Stimulated activated CD4-positive, alpha-beta T cell treated with anti-CD3 and anti-CD28 coated beads, Interleukin-4, amount 100 ng/mL, for 4 hours (primary cell): ENCODE measurements at places on chromosomes 6 and 20.

GRCh38 chr6:15941168-15941567 lies 187.7 kb upstream of the MYLIP start:
- no peak for DNase-seq

- no peak for DNase-seq
These were observed 210.8 kb downstream of the RFPL4B start for GRCh38 chr6:112557961-112558360.

GRCh38 chr6:39520916-39521315 lies 198.4 kb upstream of the KCNK16 start:
- no peak for DNase-seq

- no peak for DNase-seq
These were observed 22.1 kb upstream of the FKBP1A start for GRCh38 chr20:1414982-1415381.

- no peak for DNase-seq
These were observed 118.1 kb downstream of the CEBPB start for GRCh38 chr20:50308513-50309279.

GRCh38 chr6:8743170-8743745 lies 307.9 kb upstream of the SLC35B3 start:
- DNase-seq, result no peak

DNA sequence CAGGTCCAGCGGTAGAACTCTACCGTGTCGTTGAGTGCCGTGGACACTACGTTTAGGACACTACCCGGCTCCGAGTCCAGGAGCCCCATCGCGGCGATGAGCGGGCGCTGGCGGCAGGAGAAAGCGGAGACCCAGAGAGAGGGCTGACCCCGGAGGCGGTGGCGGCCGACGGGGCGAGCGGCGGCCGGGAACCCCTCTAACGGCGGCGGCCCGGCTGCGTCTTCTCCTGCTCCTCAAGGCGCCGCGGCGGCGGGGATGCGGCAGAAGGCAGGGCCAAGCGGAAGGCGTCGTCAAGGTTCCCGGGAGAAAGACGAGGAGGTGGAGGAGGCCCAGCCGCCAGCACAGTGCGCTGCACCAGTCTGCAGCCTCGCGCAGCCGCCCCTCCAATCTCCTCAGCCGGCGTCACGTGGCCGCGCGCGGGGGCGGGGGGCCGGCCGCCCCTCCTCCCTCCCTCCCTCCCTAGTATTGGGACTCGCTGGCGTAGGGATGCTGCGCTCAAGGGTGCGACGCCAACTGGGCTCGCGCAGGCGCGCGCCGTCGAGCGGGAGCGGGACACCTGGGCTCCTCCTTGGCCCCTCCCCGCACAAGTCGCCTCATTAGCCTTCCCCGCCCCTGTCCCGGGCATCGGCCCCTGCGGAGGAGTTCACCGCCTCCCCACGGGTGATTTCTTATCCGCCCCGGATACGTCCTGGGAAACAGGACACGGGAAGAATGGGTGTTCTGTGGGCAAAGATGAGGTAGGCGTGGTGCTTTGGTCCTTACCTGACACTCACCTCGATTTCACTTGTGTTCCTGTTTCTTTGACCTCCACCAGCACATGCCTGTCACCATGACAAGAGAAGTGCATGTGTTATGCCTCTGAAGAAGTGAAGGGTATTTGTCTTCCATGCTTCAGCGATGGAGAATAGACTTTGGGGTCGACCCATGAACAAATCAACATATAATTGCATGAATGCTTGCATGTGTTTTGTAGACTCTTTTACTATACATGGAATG lies at the start of gene ELOVL4:
Gene ELOVL4, minus strand, starts transcription at position 363 of the 996 bp plus-strand sequence. Its CDS starts 274 bp downstream, at position 89.
- DNase-seq, result peak; percentile 48

- DNase-seq, result no peak
These were observed 7.7 kb upstream of the AIF1 start for GRCh38 chr6:31607317-31607716.

GRCh38 chr20:21209668-21210067 lies 83.8 kb downstream of the KIZ start:
- DNase-seq, result no peak

GRCh38 chr6:125512621-125513020 lies 210.9 kb upstream of the HDDC2 start:
- no peak for DNase-seq

DNA sequence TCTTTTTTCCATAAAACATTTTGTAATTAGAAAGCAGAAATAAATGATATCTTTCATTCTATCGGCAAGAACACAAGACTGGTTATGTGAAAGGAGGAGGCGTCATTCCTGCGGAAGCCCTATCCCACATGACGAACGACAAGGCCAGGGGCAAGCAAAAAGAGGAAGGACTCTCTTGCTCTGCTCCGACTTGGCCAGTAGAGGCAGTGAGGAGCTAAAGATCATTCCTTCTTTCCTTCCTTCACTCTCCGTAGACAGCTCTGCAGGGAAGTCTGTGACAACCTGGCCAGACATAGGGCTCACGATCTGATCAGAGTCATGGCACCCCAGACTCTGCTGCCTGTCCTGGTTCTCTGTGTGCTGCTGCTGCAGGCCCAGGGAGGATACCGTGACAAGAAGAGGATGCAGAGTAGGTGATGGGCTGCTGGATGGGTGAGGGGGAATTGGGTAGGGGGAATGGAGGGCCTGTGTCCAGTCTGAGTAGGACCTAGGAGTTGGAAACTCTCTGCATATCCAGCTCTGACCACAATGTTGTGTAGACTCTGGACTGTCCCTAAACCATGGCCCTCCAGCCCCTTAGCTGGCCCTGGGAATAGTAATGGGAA lies at the start of gene WFDC10A:
Gene WFDC10A, plus strand, starts transcription at position 244 of the 605 bp plus-strand sequence. Its CDS starts 75 bp downstream, at position 319.
- peak; percentile 2 for DNase-seq

DNA sequence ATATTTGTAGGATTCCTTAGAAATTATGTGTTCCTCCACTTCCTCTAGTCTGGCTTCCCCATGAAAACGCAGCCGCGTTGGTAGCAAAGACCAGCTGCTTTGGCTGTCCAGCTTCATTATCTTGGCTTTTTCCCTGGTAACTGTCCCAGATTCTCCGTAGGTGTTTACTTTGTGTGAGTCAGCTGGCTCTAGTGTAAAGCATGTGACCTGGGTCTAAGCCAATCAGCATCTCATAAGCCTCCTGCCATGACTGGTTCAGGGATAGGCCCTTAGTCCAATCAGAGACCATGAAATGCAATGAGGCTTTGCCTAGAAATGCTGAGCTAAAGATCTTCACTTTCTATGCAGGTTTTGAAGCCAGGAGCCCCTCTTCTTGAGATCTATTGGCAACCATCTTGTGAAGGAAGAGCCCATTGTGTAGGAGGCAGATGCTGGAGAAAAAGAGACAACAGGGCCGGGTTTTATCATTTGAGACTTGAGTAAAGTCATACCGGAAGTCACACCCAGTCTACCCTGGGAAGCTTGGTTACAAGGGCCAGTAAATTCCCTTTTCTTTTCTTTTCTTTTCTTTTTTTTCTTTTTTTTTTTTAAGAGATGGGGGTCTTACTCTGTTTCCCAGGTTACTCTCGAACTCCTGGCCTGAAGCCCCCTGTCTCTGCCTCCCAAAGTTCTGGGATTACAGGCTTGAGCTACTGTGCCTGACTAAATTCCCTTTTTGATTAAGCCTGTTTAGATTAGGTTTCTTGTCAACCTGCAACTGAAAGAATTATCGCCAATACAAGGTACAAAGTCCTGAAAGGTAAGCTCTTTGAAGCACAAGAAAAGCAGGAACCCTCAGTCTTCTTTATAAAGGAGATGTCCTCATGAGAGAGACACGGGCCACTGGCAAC lies 256.5 kb upstream of the RREB1 start:
- no peak for DNase-seq

GRCh38 chr6:92762443-92763273 lies 656.7 kb downstream of the EPHA7 start:
- no peak for DNase-seq

DNA sequence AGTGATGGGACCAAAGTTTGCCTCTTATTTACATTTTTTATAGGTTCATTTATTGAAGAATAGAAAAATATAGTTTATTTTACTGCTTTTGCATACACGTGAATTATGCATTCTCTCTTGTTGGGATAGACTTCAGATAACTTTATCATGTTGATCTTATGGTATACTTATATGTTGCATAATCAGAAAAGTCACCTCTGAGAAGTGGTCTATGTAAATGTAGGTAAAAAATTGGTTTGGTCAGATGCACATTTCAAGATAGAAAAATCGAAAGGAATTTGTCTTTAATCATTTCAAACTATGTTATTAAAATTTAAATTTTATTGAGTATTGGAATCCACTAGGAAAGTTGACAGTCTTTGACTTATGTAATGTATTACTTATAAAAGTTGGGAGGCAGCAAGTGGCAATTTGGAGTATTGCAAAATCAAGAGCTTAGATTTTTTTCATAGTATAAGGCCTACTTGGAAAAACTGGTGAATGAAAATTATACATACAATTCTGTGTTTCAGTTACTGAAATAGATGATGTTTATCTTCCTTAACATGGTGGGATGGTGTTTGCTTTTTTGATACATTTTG lies 2.4 kb downstream of the PHF3 start:
- DNase-seq, result no peak

DNA sequence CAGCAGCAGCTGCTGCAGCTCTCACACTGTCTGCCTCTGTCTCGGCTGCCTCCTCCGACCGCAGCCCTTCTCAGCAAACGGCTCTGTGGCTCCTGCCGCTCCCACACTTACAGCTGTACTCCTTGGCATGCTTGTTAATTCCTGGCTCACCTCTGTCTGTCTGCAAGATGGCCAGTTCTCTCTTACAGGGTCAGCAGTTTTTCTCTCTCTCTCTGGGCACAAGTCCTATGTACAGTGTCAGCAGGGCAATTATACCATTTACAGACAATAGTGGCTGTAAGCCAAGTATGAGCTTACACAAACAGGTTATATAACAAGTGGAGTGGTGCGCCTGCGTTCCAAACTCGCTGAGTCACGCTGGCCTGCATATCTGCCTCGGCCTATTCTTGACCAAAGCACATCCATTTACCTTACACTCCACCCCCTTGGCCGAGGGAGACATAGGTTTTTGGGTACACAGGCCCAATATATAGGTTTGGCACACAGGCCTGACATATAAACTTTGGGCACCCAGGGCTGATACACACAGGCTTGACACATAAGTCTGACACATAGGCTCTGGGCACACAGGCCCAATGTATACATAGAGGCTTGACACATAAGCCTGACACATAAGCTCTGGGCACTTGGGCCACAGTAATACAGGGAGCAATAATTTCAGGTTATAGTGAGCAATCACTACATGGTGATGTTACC lies 4.4 kb downstream of the ZKSCAN3 start:
- DNase-seq, result no peak

DNA sequence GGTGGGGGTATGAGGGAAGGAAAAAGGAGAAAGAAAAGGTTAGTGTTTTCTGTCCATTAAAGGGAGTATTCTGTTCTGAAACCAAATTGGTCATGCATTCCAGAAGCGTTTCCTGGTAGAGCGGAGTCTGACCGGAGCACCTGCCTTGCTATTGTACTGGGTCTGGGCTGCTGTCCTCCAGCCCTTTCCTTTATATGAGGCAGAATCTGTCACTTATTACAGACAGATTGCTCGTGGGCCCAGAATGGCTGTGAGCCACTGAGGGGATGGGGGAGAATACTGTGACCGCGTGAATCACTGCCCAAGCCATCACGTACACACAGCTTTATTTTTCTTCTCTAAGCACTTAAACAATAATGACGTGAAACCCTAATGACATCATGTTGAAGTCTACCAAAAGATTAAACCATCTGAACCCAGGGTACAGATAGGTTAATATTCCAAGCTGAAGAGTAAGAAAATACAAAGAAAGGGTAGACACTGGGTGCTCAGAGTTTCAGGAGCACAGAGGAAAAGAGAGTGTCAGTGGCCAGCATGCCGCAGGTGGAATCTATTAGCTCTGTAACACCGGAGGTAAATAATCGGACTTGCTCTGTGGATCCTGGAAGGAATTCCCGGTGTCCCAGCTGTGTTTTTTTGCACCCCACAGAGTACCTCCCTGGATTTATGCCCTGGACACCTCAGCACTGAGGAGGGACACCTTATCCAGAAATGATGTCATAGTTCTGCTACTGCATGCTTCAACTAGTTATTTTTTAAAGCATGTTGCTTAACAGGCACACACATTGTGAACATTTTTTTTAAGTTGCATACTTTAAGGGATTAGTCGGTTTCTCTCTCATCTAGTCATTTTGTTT lies 573.3 kb downstream of the PKHD1 start:
- DNase-seq, result no peak

DNA sequence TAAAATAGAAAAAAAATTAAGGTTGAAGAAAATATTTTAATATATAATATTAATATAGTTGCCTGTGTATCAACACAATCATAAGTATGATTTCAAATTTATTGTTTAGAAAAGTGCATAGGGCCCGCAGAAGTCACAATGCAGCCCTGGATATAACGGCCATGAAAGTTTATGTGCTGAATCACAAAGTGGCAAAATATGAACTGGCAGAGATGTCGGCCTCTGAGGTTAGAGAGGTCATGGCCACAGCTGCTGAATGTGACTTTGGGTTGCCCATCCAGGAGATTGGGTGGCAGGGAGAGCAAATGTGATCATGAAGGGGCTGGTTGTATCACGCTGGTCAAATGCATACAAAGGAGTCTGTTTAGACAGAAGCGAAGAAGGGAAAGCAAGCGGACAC lies 35.7 kb downstream of the COL11A2 start:
- no peak for DNase-seq
